Adrenal gland (tissue), 19 donors: ENCODE measurements at places on chromosomes 11 and 22. TPM values are rescaled to one million over a fixed set of nuclear protein-coding genes. Genes with fewer than 3 reads are reported as not detected.
A peak's percentile ranks its signal among the peaks of the same experiment; 100 is the strongest.

TIMM10 gene
- 89.0 TPM for total RNA-seq

SOX6 gene
- 13.9 TPM for total RNA-seq

HEPN1 gene
- not detected for total RNA-seq

ELF5 gene
- not detected for total RNA-seq

DNA sequence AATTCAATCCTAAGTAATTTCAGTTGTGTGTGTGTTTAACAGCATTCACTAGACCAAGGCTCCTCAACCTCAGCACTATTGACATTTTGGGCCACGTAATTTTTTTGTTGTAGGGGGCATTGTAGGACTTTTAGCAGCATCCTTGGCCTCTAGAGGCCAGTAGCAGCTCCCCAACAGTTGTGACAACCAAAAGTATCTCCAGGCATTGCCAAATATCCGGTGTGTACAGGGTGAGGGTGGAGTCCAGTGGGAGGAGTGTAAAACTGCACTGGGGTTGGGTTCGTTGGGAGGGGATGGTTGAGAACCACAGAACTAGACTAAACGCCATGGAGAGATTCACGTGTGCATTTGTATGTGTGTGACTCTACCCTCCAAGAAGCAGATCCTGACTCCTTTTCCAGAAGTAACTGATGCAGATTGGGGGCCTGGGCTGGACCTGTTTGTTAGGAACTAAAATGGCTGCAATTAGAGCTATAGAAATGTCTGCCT lies 5.9 kb upstream of the PHF21A start:
- DNase-seq: no peak

OR6A2 gene
- total RNA-seq: not detected

DNA sequence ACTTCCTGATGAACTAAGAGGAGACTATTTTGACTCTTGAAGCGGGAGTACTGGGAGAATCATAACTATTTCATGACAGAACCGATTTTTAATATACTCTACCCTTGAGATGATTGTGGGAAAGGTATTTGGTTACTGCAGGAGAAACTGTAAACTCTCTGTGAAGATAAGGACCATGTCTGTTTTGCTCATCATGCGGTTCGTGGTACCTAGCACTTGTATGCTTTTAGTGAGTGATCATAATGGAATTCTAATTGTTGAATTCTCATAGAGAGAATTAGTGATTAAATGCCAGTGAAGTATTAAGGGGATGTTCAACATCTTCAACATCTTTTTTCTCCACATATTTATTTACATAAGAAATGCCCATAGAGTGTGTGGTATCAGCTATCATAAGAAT lies 11.4 kb downstream of the AASDHPPT start:
- DNase-seq: no peak

CNTN5 gene
- total RNA-seq: not detected

- no peak for DNase-seq
Observed at GRCh38 chr11:96333191-96333719, 9.7 kb downstream of the MAML2 start.

GRCh38 chr11:133081730-133082452 lies 450.4 kb downstream of the OPCML start:
- DNase-seq: no peak

GRCh38 chr22:40314041-40314440 lies 32.3 kb upstream of the ADSL start:
- no peak for DNase-seq

GRCh38 chr11:72223615-72224563 lies 678 bp upstream of the INPPL1 start:
- peak; percentile 81 for DNase-seq

SHANK2 gene
- 0.95 TPM for total RNA-seq

ANGPTL5 gene
- total RNA-seq: 0.58 TPM

DNA sequence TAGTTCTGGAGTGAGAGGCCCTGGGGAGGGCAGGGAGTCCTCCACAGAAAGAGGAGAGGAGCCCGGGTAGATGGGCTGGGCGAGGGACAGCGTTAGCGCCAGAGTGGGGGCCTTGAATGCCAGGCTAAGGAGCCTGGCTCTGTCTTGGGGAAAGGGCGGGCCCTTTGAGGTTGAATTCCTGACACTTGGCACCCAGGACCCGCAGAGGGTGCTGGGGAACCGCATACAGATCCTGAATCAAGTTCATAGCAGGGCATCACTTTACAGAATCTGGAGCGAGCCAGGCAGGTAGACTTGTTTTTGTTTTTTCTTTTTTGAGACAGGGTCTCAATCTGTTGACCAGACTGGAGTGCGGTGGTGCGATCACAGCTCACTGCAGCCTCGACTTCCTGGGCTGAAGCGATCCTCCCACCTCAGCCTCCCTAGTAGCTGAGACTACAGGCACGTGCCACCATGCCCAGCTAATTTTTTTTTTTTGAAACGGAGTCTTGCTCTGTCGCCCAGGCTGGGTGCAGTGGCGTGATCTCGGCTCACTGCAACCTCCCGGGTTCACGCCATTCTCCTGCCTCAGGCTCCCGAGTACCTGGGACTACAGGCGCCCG lies 6.1 kb downstream of the CARNS1 start:
- DNase-seq: no peak

DNA sequence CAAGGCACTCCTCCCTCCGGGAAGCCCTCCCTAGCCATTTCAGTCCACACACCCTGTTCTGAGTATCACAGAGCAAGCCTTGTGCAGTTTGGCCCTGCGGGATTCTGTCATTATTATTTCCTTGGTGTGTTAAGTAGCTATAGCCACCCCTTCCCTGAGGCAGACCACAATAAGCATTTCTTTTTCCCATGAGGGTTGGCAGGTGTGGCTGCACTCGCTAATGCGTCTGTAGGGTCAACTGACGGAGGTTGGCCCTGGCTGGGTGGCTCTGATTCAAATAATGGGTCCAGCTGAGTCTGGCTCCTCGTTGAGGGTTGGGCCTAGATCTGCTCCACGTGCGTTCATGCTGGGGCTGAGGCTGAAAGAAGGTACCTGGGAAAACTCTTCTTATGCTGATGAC lies 5.1 kb downstream of the F2 start:
- no peak for DNase-seq

DNA sequence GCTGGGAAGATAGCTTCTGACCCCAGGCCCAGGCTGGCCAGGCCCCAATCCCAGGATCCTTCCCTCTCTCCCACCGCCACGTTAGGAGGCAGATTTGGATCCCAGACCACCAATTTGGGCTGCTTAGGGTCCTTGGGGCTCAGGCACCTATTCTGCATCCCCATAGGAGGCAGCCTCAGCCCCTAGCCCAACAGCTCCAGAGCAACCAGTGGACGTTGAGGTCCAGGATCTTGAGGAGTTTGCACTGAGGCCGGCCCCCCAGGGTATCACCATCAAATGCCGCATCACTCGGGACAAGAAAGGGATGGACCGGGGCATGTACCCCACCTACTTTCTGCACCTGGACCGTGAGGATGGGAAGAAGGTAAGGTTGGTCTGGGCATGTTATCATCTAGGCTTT lies 16.1 kb downstream of the TUB start:
- no peak for DNase-seq

OR6M1 gene
- not detected for total RNA-seq

POU2AF3 gene
- total RNA-seq: not detected

- DNase-seq: no peak
Observed at GRCh38 chr11:101128571-101129202, 926 bp downstream of the PGR start.

DYNC2H1 gene
- 13.9 TPM for total RNA-seq
